ENCODE measurements at places on chromosomes 5 and 9.
A peak's percentile ranks its signal among the peaks of the same experiment; 100 is the strongest.

DNA sequence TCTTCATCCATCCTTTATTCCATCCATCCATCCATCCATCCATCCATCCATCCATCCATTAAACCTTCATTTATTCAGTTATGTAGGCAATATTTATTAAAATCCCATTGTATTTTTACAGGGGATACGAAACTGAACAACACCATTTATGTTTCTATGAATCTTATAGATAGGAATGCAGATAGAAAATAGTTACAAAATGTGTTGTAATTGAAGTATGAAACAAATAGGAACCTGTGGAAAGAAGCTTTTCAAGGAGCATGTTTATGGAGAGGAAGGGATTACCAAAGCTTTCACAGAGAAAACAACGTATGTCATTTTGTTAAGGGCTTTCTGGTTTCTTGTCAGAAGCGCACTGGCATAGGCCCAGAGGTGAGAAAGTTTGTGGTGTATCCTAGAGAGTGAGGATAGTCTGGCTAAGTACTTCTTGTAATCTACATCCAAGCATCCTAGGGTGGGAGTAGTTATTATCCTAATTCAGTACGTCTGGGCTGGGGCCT lies 184.0 kb downstream of the CNTLN start:
- no peak for DNase-seq

DNA sequence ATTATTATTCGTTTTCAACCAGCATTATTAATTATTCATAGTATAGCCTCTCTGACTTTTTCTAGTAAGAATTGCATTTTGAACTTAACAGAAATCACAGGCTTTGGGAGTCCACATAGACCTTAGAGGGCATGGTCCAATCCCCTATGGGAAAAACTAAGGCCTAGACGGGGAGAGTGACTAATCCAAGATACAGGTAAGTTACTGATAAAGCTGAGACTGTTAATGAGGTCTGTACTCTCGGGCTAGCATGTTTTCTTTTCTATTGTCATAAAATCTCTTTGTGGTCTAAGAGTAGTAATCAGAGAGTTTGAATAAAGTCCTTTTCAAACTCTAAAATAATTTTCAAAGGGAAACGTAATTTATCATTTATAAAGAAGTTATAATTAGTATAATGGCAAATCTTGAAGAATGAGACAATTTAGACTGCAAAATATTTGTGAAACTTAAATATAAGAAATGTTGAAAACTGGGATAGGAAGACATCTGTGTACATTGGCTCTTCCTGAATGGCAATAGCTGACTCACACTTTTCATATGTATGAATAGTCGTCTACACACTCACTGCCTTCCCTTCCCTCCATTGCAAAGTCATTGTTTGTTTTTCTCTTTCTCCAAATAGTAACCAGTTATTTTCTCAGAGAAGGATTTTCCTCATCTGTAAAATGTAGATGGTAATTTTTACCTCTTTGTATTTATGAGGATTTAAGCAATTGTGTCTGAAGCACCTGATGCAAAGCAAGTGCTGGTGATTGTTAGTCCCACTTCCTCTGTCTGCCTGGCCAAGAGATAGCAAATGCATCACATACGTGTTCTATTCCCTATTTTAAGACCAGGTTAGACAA lies 207.9 kb upstream of the CD180 start:
- no peak for DNase-seq

- DNase-seq = no peak
Measured at GRCh38 chr9:20307621-20308020, 314.7 kb downstream of the MLLT3 start.

DNA sequence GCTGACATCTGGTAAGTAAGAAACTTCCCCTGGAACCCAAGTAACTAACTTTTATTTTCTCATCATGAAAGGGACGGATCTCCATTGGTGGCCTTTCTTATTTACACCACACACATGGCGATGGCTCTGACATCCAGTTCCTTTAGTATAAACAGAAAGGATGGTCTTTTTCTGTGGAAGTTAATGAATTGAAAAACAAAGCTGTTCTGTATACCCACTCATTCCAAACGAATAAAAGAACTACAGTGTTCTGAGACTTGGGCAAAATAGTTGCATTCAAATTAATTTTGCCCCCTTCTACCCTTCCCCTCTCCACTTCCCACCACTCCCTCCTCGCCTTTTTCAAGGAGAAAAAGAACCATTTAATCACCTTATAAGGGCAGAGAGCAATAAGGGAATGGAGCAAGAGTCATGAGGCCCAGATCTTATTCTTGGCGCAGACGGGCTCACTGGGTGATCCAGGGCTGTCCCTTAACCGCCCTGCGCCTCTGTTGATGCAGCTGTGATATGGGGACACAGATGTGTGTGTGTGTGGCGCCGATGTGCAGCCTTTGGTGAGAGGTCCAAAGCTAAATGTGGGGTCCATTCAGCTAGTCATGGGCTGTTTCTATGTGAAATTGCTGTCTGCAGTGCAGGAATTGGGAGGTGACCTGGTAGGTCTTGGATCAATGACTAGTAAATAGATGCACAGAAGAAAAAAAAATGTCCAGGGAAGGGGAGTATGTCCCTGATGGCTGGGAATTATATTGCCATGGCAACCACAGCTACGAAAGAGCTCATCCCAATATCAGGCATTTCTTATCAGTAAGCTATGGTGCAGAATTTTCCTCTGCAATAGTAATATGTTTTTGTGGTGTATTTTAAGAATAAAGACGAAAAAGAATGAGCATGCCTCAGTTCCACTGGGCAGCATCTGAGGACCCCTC lies 141.5 kb upstream of the ERCC6L2 start:
- DNase-seq = no peak

- peak; percentile 37 for DNase-seq
Measured at GRCh38 chr9:132797861-132798659, 80.0 kb downstream of the AK8 start.

GRCh38 chr5:89723907-89724306 lies 685.6 kb downstream of the CETN3 start:
- no peak for DNase-seq

DNA sequence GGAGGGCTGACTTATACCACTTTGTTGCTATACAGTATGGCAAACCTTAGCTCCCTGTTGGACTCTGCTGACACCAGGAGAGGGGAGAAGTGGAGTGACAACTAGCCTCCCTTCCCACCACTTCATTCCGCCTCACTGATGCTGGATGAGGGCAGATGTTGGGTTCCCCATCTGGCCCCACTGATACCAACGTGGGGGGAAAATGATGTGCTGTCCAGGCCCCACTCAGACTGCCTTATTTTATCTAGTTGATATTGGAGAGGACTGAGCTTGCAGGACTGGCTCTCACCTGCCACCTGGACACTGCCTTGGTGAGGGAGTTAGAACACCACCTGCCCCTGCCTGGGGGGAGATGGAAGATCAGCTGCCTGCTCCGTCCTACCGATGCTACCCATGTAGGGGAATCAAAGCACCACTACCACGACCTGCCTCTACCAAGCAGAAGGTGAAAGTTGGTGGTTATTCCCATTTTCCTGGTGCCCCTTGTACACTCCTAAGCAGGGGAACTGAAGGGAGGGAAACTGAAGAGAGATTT lies 292.1 kb downstream of the GADD45G start:
- DNase-seq = no peak

- DNase-seq = no peak
Measured at GRCh38 chr9:95017062-95017461, 290.6 kb downstream of the AOPEP start.

- no peak for DNase-seq
Measured at GRCh38 chr9:108743901-108744371, 111.8 kb downstream of the ACTL7B start.

DNA sequence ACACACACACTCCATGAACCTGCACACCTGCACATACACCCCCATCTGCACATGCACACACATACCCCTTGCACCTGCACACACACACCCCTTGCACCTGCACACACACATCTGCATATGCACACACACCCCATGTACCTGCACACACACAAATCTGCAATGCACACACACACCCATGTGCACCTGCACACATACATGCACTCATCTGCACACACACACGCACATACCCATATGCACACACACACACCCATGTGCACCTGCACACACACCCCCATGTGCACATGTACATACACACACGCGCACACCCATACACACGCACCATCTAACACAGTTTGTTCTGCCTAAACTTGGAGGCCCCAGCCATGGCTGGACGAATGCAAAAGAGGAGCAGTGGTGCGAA lies 115.9 kb upstream of the SARDH start:
- DNase-seq = no peak

- DNase-seq = peak; percentile 56
Measured at GRCh38 chr5:176596689-176597416, 13.1 kb downstream of the GPRIN1 start.

GRCh38 chr5:29561564-29561963 lies 1631.9 kb upstream of the CDH6 start:
- DNase-seq = no peak

DNA sequence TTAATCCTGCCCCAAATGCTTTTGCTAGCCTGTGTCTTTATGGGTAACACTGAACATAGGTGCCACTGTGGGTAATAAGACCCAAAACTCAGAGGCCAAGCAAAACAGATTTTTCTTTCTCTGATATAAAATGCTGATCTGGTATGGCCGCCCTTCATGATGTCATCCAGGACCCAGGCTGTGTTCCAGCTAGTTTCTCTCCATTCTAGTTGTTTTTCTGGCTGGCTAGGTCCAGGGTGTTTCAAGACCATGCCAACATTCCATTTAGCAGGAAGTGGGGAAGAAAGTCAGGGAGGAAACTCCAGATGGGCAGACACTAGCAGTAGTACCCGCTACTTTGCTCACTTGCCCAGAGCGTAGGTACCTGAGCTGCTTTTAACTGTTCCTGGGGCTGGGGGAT lies 183.9 kb upstream of the OTULINL start:
- DNase-seq = no peak

DNA sequence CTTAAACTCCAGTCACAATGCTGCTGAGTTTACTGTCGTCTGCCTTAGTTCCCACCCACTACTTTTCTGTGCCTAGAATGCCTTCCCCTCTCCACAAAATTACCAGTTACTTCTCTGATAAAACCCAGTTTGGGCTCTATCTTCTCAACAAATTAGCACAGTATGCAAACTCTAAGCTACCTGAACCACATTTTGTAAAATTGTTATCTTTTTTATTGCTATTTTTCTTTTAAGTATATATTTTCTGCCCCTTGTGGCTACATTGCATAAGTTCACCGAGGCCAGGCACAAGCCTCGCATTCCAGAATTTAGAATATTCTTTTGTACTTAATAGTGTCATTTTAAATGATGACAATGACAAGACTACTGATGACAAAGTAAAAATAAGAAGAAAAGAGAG lies 60.0 kb downstream of the POU5F2 start:
- no peak for DNase-seq

DNA sequence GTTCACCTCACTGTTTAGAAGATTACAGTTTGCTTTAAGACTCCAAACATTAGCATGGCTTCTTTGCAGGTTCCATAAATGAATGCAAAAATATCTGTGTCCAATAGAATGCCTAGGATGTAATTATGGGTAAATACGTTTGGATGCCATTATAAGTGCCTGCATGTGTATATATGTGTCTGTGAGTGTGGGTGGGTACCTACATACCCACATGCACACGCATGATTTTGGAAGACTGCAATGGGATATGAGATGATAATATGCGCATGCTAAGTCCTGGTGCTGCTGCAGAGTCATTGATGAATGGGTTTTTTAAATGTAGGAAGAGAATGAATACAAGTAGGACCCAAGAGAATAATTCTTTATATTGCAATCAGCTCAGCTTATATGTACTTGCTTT lies 406.4 kb downstream of the ZSWIM6 start:
- DNase-seq = no peak

DNA sequence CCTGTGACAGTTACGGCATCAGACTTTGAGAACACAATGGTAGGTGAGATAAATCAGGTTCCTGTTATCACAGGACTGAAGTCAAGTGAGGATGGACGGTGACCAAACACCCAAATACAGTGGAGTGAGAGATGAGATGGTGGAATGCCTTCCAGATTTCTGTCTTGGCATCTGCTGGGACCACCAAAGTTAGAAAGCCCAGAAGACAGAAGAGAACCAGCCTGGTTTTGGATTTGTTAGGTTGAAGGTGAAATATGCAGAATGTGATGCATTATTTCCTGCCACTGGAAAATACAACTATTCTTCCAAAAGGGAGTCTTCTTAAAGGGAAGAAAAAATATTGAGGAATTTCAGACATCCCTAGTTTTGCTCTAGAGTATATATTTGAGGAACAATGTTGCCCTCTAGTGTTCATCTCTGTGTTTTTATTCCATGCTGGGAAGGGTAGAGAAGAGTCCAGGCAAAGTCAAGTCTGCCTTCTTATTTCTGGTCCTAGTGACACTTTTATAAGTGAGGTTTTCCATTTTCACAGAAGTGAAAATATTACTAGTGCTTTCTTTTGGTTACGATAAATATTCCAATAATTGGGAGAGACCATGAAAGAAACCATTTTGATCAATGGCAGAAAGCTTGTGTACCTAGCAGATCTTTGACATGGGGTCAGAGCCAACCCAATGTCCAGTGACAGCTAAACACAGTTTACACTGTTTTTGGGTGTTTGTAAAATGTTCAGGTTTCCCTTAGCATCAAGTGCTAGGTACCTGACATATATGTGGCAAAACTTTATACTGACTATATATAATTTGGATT lies 142.3 kb upstream of the ANKH start:
- DNase-seq = no peak

DNA sequence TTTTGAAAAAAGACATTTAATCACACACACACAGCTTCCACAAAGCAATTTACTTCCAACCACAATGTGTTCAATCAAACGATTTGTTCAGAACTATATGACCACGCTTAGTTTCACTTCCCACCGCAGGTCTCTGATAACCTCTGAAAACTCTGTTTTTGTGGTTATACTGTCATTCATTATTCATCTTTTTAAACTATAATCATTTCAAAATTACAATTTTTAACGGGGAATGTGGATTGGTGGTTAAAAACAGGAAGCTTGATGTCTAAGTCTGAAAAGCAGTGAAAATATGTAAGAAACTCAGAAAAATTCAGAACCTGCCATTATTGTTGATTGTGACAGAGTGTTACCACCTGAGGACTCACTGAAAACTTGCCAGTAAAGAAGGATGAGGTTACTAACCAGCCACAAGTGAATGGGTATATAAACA lies 12.7 kb upstream of the TMEM174 start:
- DNase-seq = no peak

GRCh38 chr9:15369238-15369637 lies 53.4 kb upstream of the SNAPC3 start:
- no peak for DNase-seq

DNA sequence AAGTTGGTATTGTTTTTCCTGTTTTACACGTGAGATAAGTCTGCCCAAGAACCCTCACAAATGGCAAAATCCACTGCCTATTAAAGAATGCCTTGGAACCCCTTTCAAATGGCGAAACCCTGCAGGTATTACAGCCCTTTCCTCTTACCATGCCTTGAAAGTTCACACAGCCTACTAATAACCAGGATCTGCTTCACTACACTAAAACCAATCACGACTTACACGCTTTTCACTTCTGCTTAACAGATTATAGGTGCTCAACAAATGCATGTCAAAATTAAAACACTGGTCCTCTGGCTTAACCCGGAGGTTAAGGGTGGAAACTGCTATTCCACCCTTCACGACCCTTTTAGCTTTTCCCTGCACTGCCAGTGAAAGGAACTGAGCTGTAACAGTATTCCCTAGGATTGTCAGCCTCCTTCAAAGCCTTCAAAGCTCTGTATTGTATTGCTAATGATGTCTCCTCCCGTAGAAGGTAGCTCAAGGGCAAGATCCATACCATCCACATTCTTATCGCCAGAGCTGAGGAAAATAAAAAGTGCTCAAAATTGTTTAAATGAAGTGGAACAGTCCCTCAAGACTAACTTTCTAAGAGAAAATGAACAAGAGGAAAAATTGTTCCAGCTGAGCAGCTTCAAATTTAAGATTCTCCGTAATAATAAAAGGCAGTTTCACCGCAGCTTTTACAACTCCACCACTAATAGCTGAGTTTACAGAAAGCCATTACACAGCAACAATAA lies 997 bp downstream of the AUH start:
- no peak for DNase-seq

Measured in ovary (tissue), 10 donors.